CD4-positive, CD25-positive, alpha-beta regulatory T cell (primary cell): ENCODE measurements at places on chromosomes 7 and 10. TPM values are rescaled to one million over a fixed set of nuclear protein-coding genes. Genes with fewer than 3 reads are reported as not detected.

DNA sequence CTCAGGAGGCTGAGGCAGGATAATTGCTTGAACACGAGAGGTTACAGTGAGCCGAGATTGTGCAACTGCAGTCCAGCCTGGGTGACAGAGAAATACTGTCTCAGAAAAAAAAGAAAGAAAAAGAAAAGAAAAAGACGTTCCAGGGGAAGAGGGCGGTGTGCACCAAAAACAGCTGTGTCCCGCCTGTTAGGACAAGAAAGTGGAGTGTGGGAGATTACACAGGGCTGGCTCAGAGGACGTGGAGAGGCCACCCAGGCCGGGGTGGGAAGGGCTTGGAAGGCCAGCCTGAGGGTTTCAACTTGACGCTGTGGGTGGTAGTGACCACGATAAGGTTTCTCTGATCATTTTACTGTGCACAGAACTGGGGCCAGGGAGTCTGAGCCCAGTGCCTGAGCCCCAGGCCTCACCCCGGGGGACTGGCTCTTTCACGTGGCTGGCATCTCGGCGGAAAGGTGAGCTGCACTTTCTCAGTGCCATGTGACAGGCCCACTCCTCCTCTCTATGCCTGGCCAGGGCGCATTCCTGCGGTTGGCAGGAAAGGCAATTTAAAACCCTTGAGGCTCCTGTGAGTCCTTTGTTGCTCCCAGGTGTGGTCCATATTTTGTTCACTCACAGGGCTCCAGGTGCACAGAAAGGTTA lies 13.9 kb downstream of the RHBDD2 start:
- DNase-seq = no peak
- peaks cover 16% of the 10 kb centered on the region for H3K36me3 ChIP-seq
- no peak overlapping the region for H3K4me3 ChIP-seq
- no peak overlapping the region for H3K27ac ChIP-seq
- no peaks in the 10 kb centered on the region for H3K4me1 ChIP-seq

DNA sequence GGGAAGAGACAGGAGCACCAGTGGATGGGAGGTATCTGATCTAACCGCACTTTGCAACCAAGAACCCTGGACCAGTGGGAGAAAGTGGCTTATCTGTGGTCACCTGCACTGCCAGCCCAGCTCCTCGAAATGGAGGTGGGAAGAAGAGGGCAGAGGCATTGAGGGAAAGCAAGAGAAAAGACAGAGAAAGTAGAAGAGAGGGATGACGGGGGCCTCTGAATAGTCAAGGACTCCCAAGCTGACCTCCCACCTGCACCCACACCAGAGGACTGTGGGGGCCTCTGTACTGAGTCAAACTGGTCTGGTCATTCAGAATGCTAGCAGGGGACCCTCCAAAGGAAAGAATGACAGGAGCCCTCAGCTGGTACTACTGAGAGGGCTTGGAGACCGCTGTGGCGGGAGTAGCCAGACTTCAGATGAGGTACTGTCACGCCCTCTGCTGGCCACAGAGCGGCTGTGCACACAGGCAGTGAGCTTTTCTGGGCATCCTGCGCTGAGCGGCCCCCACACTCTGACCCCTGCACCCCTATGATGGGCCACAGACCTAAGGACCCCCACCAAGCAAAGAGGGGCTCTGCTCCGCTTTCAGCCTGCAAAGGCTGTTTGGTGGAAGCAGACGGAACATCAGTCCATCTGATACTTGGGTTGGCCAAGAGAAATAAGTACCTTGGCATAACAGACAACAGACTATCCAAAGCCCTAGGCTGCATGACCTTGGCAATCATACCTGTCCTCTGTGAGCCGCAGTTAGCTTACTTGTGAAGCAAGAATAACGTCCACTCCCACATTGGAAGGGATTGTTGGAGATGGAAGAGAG lies 112.9 kb downstream of the COL13A1 start:
- H3K4me1 ChIP-seq = no peaks in the 10 kb centered on the region
- no peak overlapping the region for H3K27ac ChIP-seq
- DNase-seq = peak; percentile 21
- no peaks in the 10 kb centered on the region for H3K36me3 ChIP-seq

DNA sequence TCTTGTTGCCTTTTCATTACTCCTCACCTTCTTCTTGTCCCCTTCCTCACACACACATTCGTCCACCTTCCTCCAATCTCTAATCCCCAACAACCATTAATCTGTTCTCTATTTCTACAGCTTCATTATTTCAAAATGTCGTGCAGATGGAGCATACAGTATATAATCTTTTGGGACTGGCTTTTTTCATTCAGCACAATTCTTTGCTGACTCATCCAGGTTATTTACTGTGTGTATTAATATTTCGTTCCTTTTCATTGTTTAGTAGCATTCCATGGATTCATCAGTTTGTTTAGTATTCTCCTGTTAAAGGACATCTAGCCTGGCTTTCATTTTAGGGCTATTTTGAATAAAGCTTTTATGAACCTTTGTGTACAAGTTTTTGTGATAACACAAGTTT lies 159.3 kb downstream of the PTPN20 start:
- no peaks in the 10 kb centered on the region for H3K36me3 ChIP-seq
- DNase-seq = no peak
- no peaks in the 10 kb centered on the region for H3K4me1 ChIP-seq
- H3K27ac ChIP-seq = no peak overlapping the region
- H3K4me3 ChIP-seq = no peak overlapping the region
- H3K27me3 ChIP-seq = no peaks in the 10 kb centered on the region

The FOXI2 gene
- not detected for total RNA-seq

The PRXL2A gene
- total RNA-seq = 0.76 TPM

DNA sequence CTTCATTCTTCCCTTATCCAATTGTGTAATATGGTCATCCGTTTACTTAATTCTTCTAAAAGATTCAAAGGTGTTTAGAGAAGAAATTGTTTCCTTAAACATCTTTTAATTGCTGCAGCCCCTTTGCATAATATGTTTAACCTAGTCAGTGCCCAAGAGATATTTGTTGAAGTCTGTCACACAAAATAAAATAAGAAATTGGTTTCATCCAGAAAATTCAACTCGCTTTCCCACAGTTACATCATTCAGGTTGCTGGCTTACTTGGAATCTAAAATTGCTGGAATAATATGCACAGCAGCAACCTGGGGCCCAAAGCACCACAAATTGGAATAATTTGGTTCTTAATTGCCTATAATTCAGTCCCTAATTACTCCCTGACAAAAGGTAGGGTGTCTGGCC lies 155.1 kb upstream of the ETV1 start:
- no peak for DNase-seq
- H3K4me3 ChIP-seq = no peak overlapping the region
- H3K36me3 ChIP-seq = no peaks in the 10 kb centered on the region
- H3K27ac ChIP-seq = no peak overlapping the region
- no peaks in the 10 kb centered on the region for H3K4me1 ChIP-seq

The HELLS gene
- total RNA-seq = 47.7 TPM

DNA sequence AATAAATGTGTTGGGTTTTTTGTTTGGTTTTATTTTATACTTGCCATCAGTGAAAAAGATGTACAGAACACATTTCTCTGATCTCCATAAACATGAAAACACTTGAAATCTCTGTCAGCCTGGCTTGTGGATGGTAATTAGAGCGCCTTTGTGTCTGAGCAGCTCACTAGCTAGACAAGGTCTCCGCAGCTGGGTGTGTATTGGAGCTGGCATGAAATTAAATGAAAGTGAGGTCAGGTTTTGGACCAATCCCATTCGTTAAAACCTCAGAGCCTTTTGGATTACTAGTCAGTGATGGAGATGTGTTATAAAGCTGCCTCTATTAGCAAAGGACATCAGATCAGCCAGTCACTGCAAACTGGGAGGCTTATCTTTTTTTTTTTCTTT lies 2.7 kb downstream of the FRAT1 start:
- no peak overlapping the region for H3K27ac ChIP-seq
- H3K27me3 ChIP-seq = no peaks in the 10 kb centered on the region
- peak overlapping the region; percentile 52 for H3K4me3 ChIP-seq
- H3K36me3 ChIP-seq = no peaks in the 10 kb centered on the region

The DGKI gene
- not detected for total RNA-seq

The ATE1 gene
- total RNA-seq = 34.5 TPM

The GPR158 gene
- not detected for total RNA-seq

DNA sequence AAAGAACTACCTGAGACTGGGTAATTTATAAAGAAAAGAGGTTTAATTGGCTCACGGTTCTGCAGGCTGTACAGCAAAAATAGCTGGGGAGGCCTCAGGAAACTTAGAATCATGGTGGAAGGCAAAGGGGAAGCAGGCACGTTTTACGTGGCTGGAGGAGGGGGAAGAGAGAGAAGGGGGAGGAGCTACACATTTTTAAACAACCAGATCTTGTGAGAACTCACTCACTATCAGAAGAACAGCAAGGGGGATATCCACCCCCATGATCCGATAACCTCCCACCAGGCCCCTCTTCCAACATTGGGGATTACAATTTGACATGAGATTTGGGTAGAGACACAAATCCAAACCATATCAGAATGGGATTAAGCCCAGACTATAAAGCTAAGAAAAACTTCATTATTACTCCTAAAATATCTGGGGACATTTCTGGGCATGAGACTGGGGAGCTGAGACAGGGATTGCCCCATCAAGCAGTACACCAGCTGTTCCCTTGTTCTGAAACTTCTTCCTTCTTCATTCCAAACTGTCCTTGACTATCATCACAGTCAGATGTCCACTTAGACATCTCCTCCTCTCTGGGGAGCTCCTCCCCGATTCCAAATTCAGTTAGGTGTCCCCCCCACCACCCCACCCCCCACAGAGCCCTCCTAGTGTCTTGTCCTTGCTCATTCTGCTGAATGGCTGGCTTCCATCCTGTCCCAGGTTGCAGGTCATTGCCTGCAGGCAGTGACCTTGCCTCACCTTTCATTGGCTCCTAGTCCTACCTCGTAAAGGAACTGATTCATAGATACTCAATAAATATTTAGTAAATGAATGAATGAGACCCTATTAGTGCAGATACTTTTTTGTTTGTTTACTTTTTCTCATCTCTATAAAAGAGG lies 132.6 kb downstream of the EVX1 start:
- H3K27me3 ChIP-seq = peaks cover 2% of the 10 kb centered on the region
- no peaks in the 10 kb centered on the region for H3K36me3 ChIP-seq
- DNase-seq = no peak
- no peak overlapping the region for H3K27ac ChIP-seq
- H3K4me1 ChIP-seq = no peaks in the 10 kb centered on the region

- H3K4me1 ChIP-seq = no peaks in the 10 kb centered on the region
- no peaks in the 10 kb centered on the region for H3K36me3 ChIP-seq
- DNase-seq = no peak
- no peaks in the 10 kb centered on the region for H3K27me3 ChIP-seq
- H3K4me3 ChIP-seq = no peak overlapping the region
Measured at GRCh38 chr10:132851451-132851850, 65.5 kb upstream of the NKX6-2 start.

The AKR1B15 gene
- total RNA-seq = not detected

- H3K36me3 ChIP-seq = no peaks in the 10 kb centered on the region
- DNase-seq = peak; percentile 69
- no peak overlapping the region for H3K27ac ChIP-seq
- no peaks in the 10 kb centered on the region for H3K27me3 ChIP-seq
- H3K4me3 ChIP-seq = no peak overlapping the region
- no peaks in the 10 kb centered on the region for H3K4me1 ChIP-seq
Measured at GRCh38 chr10:86688398-86688921, 20.1 kb downstream of the LDB3 start.

The CUZD1 gene
- total RNA-seq = 1.9 TPM

The SEC61G gene
- total RNA-seq = 61.0 TPM

DNA sequence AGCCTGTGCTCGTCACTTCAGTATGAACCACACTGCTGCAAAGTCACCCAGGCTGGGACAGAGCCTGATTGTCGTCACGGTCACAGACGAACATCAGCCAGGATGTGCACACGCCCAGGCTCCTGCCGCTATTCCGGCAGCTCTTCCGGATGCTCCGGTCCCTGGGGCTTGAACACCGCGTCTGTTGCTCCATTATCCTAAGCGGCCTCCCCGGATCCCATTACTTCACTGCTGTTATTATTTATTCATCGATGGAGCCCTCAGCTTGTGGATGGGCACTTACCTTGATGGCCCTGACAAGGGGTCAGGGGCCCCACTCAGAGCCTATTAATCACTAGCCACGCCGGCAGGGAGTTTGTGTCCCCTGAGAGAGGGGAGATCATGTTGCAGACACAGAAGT lies 120.8 kb upstream of the PCBD1 start:
- H3K27me3 ChIP-seq = no peaks in the 10 kb centered on the region
- H3K4me3 ChIP-seq = no peak overlapping the region
- H3K4me1 ChIP-seq = no peaks in the 10 kb centered on the region
- no peak for DNase-seq
- H3K36me3 ChIP-seq = no peaks in the 10 kb centered on the region

DNA sequence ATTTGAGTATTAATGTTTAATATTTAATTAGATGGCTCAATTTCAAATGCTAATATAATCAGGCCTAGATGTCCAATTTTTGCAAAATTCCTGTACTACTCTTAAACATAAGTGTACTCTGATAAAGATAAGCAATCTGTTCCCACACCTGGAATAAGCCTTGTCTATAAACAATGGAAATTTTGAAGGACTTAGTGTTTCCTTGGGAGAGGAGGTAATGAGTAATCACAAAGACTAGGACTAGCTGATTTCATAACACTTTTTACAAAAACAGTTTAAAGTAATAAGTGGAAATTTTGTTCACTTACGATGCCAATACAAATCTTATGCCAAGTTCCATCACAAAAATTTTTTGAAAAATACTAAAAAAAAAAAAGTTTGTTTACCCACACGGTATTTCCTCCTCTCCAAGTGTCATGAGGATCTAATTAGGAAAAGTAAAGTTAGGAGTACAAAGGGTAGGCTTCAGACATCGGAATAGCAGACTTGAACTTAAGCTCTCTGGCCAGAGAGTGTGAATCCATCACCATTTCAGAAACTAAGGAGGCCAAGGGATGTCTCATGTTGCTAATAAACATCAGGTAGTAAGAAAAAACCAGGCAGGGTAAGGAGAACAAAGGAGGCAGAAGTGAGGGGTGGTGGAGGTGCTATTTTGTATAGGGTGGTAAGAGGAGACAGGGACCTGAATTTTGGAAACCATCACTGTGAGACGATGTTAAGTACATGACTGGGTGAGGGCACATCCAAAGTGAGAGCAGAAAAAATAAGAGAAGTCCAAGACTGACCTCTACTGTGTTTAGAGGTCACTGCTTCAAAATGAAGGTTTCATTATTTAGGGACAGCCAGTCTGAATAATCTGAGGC lies 61.3 kb downstream of the RAPGEF5 start:
- H3K4me1 ChIP-seq = no peaks in the 10 kb centered on the region
- H3K27me3 ChIP-seq = no peaks in the 10 kb centered on the region
- no peaks in the 10 kb centered on the region for H3K36me3 ChIP-seq
- no peak overlapping the region for H3K4me3 ChIP-seq
- no peak for DNase-seq

DNA sequence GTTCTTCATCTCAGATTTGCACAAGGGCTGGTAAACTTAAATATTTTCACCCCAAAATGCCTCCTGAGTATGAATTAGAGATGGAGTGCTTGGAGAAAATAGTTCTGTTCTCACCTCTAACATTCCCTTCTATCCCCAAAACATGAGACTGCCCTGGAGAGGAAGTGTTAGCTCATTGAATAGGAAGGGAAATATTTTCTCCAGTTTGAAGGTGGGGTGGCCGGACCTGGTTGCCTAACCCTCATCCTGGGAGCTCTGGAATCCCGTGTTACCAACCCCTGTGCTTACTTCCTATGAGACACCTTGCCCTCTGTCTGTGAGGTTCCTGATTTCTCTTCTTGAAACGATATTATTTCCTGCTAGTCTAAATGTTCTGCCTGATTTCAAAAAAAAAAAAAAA lies 779 bp downstream of the IFIT2 start:
- H3K27me3 ChIP-seq = no peaks in the 10 kb centered on the region
- peak overlapping the region; percentile 96 for H3K4me3 ChIP-seq
- no peak overlapping the region for H3K27ac ChIP-seq
- DNase-seq = no peak
- H3K4me1 ChIP-seq = peaks cover 26% of the 10 kb centered on the region

- H3K36me3 ChIP-seq = no peaks in the 10 kb centered on the region
- H3K4me1 ChIP-seq = no peaks in the 10 kb centered on the region
- no peak overlapping the region for H3K4me3 ChIP-seq
- DNase-seq = no peak
- H3K27me3 ChIP-seq = no peaks in the 10 kb centered on the region
Measured at GRCh38 chr10:3426190-3426845, 253.7 kb upstream of the PITRM1 start.
